T-helper 2 cell treated with Interferon-gamma antibody and Interleukin-4, amounts not matched to agents 100 ng/mL and 5 ng/mL, for 36 hours (primary cell): ENCODE measurements at places on chromosomes 4 and X. TPM values are rescaled to one million over a fixed set of nuclear protein-coding genes. Genes with fewer than 3 reads are reported as not detected.

SMR3B gene
- total RNA-seq = not detected in 2 replicates

THAP6 gene
- 13.7 and 19.2 TPM in 2 replicates for total RNA-seq

USP17L25 gene
- total RNA-seq = not detected in 2 replicates

CFAP99 gene
- not detected in 2 replicates for total RNA-seq

FANCB gene
- 13.0 TPM in 2 replicates for total RNA-seq

CABS1 gene
- total RNA-seq = not detected in 2 replicates

TNMD gene
- total RNA-seq = not detected in 2 replicates

MMRN1 gene
- 0.77 and 0.95 TPM in 2 replicates for total RNA-seq

DNAAF6 gene
- total RNA-seq = not detected in 2 replicates

GLUD2 gene
- 0.25 and 0.30 TPM in 2 replicates for total RNA-seq

PAGE4 gene
- not detected in 2 replicates for total RNA-seq

CCSER1 gene
- not detected in 2 replicates for total RNA-seq

SPINK2 gene
- 1.5 and 1.9 TPM in 2 replicates for total RNA-seq

CDX4 gene
- total RNA-seq = not detected in 2 replicates

GPR119 gene
- not detected in 2 replicates for total RNA-seq

RBM46 gene
- not detected in 2 replicates for total RNA-seq

SPARCL1 gene
- total RNA-seq = not detected in 2 replicates

TRIM61 gene
- total RNA-seq = 3.6 and 3.8 TPM in 2 replicates

IQSEC2 gene
- total RNA-seq = 0.20 and 0.55 TPM in 2 replicates

POLN gene
- total RNA-seq = 3.9 and 4.0 TPM in 2 replicates

S100G gene
- total RNA-seq = not detected in 2 replicates
